ENCODE measurements at places on chromosomes 3 and 15. TPM values are rescaled to one million over a fixed set of nuclear protein-coding genes. Genes with fewer than 3 reads are reported as not detected.

The CCDC13 gene
- 1.3 TPM for total RNA-seq

DNA sequence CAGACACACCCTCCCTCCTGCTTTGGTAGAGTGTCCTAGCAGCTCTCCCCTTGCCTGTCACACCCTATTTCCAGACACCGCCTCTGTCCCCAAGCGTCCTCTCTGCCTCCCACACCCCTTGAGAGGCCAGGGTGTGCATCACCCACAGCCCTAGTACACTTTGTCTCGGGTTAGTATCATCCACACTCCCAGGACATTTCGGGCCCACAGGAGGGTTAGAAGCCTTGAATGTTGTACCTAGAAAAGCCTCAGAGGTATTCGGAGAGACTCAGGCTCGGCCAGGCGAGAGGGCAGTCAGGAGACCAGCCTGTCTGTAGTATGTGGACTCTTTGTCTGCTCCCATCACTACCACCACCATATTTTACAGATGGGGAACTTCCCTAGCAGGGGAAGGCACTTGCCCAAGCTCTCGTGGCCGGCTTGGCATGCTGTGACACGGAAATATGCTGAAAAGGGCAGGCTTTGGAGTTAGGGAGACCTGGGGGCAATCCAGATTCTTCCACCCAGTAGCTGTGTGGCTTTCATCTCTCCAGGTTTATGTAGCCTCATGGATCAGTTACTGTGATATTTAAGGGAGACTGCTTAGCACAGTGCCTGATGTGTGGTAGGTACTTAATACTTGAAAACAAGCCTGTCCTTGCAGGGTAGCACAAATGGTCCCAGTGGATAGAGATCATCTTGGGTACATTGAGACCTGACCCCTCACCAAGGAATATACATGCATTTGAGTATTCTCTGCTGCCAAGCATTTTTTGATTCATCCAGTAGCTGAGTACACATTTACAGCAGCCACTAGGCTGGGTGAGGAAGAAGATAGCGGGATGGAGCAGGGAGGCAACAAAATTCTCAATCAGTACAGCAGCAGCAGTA is 1.4 kb downstream of the TMEM43 start:
- peak overlapping the region; percentile 72 for H3K27ac ChIP-seq
- peak overlapping the region; percentile 90 for H3K4me3 ChIP-seq
- peak; percentile 45 for DNase-seq
- H3K4me1 ChIP-seq = no peaks in the 10 kb centered on the region

The GOLGA8S gene
- total RNA-seq = 0.18 TPM

- H3K27me3 ChIP-seq = no peaks in the 10 kb centered on the region
- no peak overlapping the region for H3K27ac ChIP-seq
- no peak overlapping the region for H3K4me3 ChIP-seq
- H3K36me3 ChIP-seq = peaks cover 15% of the 10 kb centered on the region
Measured at GRCh38 chr3:39095778-39096177, 11.6 kb downstream of the GORASP1 start.

DNA sequence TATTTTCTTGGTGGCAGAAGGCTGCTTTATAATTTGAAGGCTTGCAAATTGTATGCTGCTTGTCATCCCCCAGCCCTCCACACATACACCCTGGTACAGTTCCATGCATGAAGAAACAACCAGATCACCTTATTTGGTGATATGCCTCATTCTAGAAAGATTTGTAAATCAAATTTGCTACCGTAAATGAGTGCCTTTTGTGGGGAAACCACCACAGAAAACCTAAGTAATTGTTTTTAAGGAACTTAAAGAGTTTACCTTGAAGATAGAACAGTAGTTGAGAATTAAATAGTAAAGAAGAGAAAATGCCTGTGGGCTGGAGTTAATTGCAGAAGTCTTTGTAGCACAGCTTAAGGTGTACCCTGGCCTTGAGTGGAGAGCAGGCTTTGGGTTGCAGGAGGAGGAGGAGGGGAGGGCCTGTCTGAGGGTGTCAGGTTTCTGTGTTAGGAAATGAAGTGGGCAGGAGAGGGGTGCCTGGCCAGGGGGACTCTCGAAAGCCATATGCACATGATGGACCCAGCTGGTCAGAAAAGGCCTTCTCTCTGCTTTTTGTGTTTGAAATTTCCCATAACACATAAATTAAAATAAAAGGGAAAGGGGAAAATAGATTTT is 6.9 kb downstream of the NIPA2 start:
- no peaks in the 10 kb centered on the region for H3K27me3 ChIP-seq
- no peak overlapping the region for H3K27ac ChIP-seq
- H3K36me3 ChIP-seq = no peaks in the 10 kb centered on the region
- no peaks in the 10 kb centered on the region for H3K4me1 ChIP-seq

DNA sequence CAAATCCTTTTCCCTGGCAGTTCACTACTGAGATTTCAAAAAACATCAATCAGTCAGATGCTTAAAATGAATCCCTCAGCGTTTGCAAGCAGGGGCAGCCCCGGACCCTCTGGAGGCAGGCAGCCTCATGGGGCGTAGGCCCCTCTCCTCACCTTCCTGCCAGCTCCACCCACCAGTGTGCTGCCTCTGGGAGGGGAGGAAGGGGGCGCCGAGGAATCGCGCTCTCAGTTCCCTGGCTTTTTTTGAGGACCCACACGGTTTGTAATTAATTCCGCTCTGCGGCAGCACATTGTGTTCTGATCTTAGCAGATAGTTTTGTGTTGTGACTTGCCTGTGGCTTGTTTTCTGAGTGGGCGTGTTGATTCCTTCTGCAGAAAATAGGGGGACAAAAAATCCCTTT is 159.9 kb downstream of the KLF13 start:
- H3K4me3 ChIP-seq = no peak overlapping the region
- H3K36me3 ChIP-seq = no peaks in the 10 kb centered on the region
- H3K27me3 ChIP-seq = no peaks in the 10 kb centered on the region

The RETNLB gene
- not detected for total RNA-seq

- DNase-seq = no peak
- H3K4me3 ChIP-seq = no peak overlapping the region
- H3K36me3 ChIP-seq = no peaks in the 10 kb centered on the region
- H3K27me3 ChIP-seq = no peaks in the 10 kb centered on the region
Measured at GRCh38 chr3:72890166-72890925, 2.5 kb downstream of the GXYLT2 start.

GRCh38 chr3:58414538-58415197 is 19.0 kb downstream of the PDHB start:
- DNase-seq = no peak
- no peaks in the 10 kb centered on the region for H3K36me3 ChIP-seq
- no peak overlapping the region for H3K27ac ChIP-seq
- H3K4me3 ChIP-seq = no peak overlapping the region

The MB21D2 gene
- total RNA-seq = 0.39 TPM

DNA sequence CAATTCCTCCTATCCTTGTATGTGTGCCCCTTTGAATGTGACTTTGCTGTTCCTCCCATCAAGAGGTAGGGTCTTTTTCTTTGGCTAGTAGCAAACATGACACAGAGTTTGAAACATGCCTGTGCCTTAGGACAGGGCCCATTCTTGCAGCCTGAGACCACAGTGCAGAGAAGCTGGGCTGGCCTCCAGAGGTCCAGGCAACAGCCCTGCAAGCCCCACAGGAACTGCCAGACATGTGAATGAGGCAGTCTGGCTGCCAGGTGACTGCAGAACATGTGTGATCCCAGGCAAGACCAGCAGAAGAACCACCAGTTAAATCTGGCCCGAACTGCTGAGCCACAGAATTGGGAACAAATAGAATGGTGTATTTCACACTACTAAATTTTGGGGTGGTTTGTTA is 1.2 kb upstream of the HGD start:
- peak; percentile 48 for DNase-seq
- peak overlapping the region; percentile 99 for H3K27ac ChIP-seq
- H3K4me1 ChIP-seq = peaks cover 13% of the 10 kb centered on the region
- H3K27me3 ChIP-seq = no peaks in the 10 kb centered on the region
- H3K4me3 ChIP-seq = no peak overlapping the region
- no peaks in the 10 kb centered on the region for H3K36me3 ChIP-seq

- no peak for DNase-seq
- H3K36me3 ChIP-seq = no peaks in the 10 kb centered on the region
- H3K4me3 ChIP-seq = no peak overlapping the region
- no peak overlapping the region for H3K27ac ChIP-seq
Measured at GRCh38 chr15:28125673-28126651, 26.8 kb upstream of the OCA2 start.

GRCh38 chr15:66581972-66582537 is 16.3 kb upstream of the LCTL start:
- H3K27me3 ChIP-seq = no peaks in the 10 kb centered on the region
- peak overlapping the region; percentile 28 for H3K4me3 ChIP-seq
- no peak overlapping the region for H3K27ac ChIP-seq
- no peaks in the 10 kb centered on the region for H3K36me3 ChIP-seq

The FILIP1L gene
- total RNA-seq = 0.97 TPM

The SOX2 gene
- not detected for total RNA-seq

GRCh38 chr3:39128951-39129350 is 21.5 kb downstream of the TTC21A start:
- H3K36me3 ChIP-seq = no peaks in the 10 kb centered on the region
- no peaks in the 10 kb centered on the region for H3K27me3 ChIP-seq
- no peak for DNase-seq
- H3K4me3 ChIP-seq = no peak overlapping the region
- H3K27ac ChIP-seq = no peak overlapping the region
- no peaks in the 10 kb centered on the region for H3K4me1 ChIP-seq

DNA sequence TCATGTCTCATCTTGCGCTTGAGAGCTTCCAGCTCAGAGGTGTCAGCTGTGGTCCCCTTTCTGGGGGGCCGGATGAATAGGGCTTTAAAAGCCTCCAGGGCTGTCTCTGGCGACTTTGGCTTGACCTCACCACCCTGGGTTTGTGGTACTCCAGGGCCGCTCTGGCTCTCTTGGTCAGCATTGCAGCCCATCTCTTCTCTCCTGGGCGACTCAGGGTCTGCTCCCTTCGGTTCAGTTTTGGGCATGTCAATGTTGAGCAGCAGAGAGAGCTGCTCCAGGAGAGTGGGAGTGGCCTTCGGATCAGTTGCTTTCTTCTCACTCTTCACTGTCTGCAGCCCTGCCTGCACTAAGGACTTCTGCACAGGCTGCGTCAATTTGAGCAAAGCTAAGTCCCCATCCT is 127.9 kb downstream of the FMN1 start:
- H3K27me3 ChIP-seq = no peaks in the 10 kb centered on the region
- no peaks in the 10 kb centered on the region for H3K4me1 ChIP-seq
- no peak overlapping the region for H3K4me3 ChIP-seq
- H3K36me3 ChIP-seq = no peaks in the 10 kb centered on the region
- DNase-seq = no peak

All from right lobe of liver (tissue), 6 donors.